DMS79 treated with DMSO at 0.1 percent for 48 hours (cell line): ENCODE measurements at places on chromosomes 11 and 22.

- DNase-seq = no peak
Observed at GRCh38 chr11:116072601-116073410, 568.6 kb upstream of the CADM1 start.

DNA sequence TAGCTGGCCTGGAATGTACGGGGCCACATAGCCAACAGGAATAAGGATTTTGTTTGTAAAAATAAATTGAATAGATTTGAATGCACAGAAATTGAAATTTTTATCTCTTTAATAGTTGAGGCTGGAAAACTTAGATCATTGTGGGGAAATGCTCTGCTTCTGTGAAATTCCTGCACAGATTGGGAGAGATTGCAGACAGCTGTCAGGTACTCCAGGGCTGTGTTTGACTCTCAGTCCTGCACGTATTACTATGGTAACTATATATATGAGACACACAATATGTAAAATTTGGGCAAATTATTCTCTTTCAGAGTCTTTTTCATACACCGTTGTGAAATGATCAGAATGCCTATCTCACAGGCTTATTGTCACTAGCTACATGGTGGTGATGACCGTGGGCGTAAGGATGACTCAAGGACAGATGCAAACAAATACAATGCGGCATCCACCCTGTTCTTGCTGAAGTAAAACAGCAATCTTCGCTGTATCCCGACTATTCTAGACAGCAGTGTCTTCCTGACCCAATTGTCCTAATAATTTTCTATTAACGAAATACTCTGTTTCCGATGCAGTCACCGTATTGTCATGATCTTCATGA is 79.4 kb downstream of the ZC3H12C start:
- DNase-seq = no peak

- DNase-seq = peak; percentile 80
Observed at GRCh38 chr11:44634401-44635281, 69.2 kb downstream of the CD82 start.

- no peak for DNase-seq
Observed at GRCh38 chr11:94224078-94224477, 80.3 kb upstream of the IZUMO1R start.

- DNase-seq = no peak
Observed at GRCh38 chr11:8793114-8793777, 110.7 kb downstream of the RPL27A start.

DNA sequence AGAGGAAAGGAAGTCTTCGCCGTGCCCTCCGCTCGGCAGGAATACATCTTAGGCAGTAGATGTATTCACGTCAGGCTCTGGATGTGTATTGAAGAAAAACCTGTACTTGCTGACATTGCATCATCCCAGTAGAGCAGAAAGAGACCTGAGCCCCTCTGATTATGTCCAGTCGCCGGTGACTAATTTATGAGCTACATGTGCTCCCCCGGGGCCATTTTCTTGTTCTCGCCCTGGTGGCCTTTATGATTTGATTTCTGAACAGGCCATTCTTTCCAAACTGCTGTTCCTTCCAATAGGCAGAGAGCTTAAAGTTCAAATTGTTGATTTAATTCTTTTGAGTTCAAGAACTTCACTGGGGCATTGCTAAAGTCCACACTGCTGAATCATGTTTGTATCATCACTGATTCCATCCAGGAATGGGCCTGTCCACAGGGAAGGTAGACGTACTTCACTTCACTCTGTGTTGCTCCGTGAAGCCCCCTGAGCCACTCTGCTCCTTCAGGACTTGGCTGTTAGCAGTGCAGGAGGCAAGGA is 137.3 kb upstream of the RASSF10 start:
- DNase-seq = no peak

DNA sequence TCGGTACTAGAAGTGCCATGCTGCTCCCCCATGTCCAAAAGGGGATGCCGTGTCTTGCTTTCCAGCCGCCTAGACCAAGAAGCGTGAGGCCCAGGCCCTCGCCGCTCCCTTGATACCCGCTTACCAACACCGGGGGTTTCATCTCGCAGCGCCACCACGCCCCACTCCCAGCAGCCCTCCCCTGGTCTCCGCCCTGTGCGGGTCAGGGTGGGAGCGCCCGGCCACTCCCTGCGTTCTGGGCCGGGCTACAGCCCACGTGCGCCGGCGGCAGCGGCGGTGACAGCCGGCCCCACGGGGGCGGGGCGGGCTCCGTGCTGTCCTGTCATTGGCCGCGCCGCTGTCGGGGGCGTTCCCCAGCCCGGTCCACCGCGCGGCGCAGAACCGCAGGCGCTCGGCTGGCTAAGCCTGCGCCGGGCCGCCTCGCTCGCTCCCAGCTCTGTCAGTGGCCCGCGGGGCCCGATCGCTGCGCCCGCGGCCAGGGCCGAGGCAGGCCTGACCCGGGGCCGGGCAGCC is at the start of gene MICAL2:
TSS of gene MICAL2 (plus strand) at position 390 of the 513 bp plus-strand sequence. CDS start 51,566 bp downstream, outside the sequence.
- peak; percentile 88 for DNase-seq

GRCh38 chr11:1923201-1923956 is 3.9 kb downstream of the TNNT3 start:
- DNase-seq = no peak

DNA sequence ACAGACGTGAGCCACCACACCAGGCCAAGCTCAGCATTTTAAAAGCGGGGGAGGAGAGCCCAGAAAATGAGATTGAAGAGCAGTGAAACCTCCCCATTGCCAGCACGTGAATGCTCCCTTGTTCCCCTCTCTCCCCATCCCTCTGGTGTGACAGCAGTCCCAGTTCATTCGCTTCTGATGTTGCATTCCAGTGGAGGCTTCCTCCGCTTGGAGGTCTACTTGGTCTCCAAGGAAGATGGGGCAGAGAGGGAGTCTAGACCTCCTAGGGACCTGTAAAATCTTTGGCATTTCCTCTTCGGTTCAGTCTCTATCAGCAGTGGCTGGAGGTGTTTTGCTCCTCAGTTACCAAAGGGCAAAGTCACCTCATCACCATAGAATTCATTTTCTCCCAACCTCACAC is 30.2 kb upstream of the EP300 start:
- DNase-seq = no peak

DNA sequence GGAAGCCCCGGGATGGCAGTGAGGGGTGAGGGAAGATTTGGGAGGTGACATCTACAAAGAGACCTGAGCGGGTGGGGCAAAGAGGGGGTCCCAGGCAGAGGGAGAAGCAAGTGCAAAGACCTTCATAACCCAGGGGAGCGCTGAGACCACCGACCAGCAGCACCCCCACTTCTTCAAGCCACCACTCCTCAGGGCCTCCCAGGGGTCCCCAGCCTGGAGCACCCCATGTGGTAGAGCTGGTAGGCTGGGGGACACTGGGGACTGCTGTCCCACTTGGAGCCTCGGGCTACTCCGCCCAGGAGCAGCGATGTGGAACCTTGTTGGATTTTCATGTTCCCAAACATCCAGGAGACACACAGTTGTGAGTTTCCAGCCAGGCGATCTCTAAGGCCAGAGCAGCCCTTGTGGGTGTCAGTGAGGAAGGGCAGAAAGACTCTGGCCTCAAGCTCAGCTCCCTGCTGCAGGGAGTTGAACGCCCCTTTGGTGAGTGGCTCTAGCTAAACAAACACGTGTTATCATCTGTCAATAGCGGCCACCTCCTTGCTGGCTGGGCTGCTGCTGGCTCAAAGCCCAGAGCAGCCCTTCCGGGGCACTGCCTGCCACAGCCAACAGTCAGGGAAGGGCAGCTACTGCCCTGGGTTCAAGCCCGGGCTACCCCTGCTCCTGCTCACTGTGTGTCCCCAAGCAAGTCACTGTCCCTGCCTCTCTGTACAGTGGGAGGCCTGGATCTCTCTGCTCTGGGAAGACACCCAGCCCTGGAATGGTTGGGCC is 25.7 kb upstream of the CHKA start:
- peak; percentile 83 for DNase-seq

- no peak for DNase-seq
Observed at GRCh38 chr11:35211952-35212351, 73.0 kb downstream of the CD44 start.

DNA sequence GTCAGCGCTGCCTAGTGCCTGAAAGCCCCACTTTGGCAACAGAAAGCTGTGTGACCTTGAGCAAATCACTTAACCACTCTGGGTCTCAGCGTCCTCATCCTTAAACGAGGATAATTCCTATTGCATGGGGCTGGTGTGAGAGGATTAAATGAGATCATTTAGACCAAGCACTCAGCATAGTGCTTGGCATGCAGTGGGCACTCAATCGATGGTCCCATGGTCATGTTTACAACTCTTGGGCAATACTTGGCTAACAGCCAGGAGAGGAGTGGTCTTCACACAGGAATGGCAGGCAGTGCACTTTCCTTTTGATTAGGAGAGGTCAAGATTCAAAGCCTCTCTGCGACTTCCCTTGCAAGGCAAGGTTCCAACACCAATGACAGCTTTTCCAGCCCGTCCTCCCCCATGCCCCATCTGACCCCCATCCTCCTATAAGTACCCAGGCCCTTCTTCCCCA is 14.1 kb downstream of the TNKS1BP1 start:
- peak; percentile 76 for DNase-seq

DNA sequence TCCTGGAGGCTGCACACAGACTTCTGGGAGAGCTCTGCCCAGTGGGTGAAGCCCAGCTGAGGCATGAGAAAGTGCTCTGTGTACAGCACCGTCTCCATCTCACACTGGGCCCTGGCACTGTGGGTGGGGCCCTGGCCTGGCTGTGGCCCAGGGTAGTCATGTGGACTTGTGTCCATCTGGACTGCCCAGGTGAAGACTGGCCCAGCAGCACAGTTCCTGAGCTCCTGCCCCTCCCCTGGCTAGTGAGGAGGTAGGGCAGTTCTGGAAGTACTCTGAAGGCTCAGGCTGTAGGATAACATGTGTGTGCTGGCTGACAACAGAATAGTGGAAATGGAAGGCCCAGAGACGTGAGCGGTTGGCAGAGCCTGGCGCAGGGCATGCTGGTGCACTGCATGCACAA is 35.4 kb downstream of the RSPH14 start:
- no peak for DNase-seq

DNA sequence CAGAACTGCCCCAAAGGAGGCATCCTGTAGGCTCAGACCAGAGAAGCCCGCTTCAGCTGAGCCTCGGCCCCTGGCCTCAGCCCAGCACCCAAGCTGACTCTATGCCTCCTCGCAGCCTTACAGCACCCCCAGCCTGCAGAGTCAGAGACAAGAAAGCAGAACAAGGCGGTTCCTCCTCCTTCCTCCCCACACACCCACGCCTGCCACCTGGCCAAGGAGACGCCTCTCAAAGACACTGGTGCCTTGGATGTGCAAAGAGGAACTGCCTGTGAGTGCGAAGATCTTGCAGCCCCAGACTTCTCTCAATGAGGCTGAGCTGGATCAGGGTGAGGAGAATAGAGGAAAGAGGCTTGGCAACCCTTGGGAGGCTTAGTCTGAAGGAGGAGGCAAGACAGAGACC is 60.2 kb downstream of the PDE2A start:
- DNase-seq = no peak

- peak; percentile 28 for DNase-seq
Observed at GRCh38 chr22:29702931-29703501, 16.8 kb upstream of the CABP7 start.

DNA sequence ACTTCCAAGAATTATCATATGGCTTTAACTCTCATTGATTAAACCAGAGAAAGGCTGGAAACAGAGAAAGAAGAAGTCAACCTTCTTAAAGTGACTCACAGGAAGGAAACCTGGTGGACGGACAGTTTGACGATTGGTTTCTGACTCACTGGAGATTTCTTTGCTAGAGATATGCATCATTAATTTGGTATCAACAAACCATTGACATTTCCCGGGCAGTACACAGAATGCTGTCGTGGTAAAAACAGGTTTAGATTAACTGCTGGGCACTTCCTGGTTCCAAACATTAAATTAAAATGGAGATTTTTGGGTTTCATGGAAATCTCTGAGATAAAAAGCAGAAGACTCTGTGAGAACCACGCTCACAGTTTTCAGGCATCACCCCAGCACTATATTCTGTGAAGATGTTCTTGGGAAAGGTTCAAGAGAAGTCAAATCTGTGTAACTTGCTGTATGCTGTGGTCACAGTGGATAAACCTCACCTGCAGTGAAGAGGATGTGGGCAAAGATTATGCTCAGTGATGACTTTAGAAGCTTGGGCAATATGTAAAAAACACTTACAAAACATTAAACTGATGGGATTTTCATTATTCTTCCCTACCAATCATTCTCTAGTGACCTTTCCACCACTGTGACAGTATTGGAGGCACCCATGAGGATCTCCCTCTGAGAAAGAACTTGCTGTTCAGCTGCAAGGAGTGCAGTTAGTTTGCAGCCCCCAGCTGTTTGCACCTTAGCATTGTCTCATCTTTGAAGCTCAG is 61.1 kb upstream of the CD44 start:
- DNase-seq = peak; percentile 44
